ENCODE measurements at places on chromosomes 11 and 22. TPM values are rescaled to one million over a fixed set of nuclear protein-coding genes. Genes with fewer than 3 reads are reported as not detected.

The FXYD6 gene
- total RNA-seq: 76.7 TPM

The GTSE1 gene
- 0.13 TPM for total RNA-seq

DNA sequence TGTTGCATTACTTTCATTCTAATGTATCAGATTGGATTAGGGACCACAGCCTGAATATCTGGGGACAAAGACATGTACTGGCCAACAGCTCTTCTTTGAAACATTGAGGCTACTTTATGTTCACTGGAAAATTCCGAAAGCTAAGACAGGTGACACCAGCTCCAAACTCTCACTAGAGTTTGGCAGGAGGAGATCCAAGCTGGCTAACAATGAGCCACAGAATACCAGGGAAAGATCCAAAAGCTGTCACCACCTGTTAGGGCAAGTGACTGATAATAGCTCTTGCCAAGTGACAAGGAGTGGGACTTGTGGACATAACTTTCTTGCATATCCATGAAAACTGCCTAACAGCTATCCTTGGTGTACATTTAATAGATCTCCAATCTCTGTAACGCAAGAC is 333.3 kb downstream of the TTC28 start:
- no peak overlapping the region for H3K27ac ChIP-seq
- no peak for ATAC-seq
- no peaks in the 10 kb centered on the region for H3K27me3 ChIP-seq
- H3K4me3 ChIP-seq: no peak overlapping the region
- H3K4me1 ChIP-seq: no peaks in the 10 kb centered on the region

DNA sequence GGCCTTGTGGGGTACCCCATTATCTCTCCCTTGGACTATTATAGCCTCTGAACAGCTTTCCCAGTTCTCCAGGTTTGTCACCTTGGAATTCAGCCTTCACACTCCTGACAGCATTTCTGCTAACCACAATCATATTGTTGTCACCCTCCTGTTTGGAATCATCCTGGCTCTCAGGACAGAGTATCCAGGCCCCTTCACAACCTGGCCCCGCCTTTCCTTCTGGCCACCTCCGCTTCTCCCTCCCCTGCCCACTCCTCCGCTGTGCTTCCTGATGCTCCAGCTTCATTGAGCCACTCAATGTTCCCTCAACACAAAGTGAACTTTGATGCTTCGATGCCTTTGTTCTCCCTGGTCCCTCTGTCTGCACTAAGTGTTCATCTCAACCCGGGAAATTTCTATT is 3.1 kb downstream of the GPR83 start:
- H3K27me3 ChIP-seq: peaks cover 49% of the 10 kb centered on the region
- H3K4me3 ChIP-seq: no peak overlapping the region
- H3K36me3 ChIP-seq: no peaks in the 10 kb centered on the region
- ATAC-seq: no peak
- H3K4me1 ChIP-seq: no peaks in the 10 kb centered on the region

DNA sequence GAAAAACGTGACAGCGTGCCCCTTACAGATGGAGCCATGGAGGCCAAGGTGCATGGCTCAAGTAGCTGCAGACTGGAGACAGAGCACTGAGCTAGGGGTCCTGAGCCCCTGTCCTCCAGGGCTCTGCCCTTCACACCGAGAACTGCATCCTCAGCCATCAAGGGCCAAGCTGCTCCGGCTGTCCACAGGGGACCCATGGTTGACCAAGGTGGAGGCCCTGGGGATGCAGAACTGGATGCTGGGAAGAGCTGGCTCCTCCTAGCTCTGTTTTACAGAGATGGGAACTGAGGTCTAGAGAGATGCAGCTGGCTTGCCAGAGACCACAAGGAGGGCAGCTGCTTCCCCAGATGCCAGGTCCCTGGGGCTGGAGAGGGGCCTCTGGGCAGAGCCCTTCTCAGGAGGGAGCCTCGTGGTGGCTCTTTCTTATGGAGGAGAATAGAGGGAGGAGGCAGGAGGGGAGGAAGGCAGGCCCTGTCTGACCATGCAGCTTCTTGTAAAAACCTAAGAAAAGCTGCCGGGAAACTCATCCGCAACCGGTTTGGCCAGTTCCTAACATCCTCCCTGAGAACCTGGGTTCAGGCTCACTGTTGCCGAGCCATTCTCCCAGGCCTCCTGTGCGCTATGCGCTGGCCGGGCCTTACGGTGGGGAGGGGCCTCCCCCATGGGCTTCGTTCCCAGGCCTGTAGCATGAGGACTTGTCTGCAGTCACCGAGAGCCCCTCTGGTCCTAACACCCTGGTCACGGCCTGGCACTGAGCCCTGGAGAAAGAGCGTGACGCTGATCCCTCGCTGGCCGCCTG is 80.6 kb downstream of the WNT7B start:
- no peaks in the 10 kb centered on the region for H3K36me3 ChIP-seq
- ATAC-seq: no peak
- peaks cover 63% of the 10 kb centered on the region for H3K27me3 ChIP-seq

- H3K27ac ChIP-seq: peak overlapping the region; percentile 75
- peaks cover 25% of the 10 kb centered on the region for H3K4me1 ChIP-seq
- H3K36me3 ChIP-seq: no peaks in the 10 kb centered on the region
- no peaks in the 10 kb centered on the region for H3K27me3 ChIP-seq
- H3K4me3 ChIP-seq: no peak overlapping the region
Observed at GRCh38 chr11:130675917-130676316, 227.5 kb downstream of the ADAMTS15 start.

DNA sequence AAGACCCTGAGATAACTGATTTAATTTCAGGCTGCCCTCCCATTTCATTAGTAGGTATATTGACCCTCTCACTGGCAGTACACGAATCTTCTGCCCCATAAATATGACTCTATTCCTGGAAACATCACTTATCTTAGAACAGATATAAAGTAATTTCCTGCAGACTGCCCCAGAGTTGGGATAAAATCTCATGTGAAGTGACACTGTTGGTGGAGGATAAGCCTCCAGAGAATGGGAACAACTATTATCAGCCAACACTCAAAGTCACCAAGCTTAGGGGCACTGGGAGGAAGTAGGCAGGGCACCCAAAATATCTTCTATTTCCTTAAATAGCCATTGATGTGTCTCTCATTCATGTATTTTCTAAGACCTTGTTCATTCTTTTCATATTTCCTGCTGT is 8.2 kb downstream of the OR51B5 start:
- no peak for ATAC-seq
- H3K4me3 ChIP-seq: no peak overlapping the region
- H3K27ac ChIP-seq: no peak overlapping the region
- no peaks in the 10 kb centered on the region for H3K27me3 ChIP-seq
- no peaks in the 10 kb centered on the region for H3K36me3 ChIP-seq
